Mesenchymal stem cell (in vitro differentiated cells and primary cell): ENCODE measurements at places on chromosomes 4 and X.

DNA sequence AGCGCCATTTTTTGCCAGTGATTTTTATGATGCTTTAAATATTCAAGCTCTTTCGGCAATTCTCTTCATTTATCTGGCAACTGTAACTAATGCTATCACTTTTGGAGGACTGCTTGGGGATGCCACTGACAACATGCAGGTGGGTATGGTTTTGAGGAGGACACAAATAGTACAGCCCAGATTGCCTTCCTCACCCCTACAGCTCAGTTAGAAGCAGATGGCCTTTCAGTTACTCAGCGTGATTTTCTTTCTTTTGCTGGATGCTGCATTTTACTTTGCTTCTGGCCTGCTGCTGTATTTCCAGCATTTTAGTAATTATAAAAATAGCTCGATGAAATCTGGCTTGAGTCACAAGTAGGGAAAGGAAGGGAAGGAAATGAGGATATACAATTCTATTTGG is 114.7 kb downstream of the SLC4A4 start:
- DNase-seq, result no peak

- peak; percentile 40 for DNase-seq
Observed at GRCh38 chr4:101126059-101126458, 221.3 kb downstream of the PPP3CA start.

DNA sequence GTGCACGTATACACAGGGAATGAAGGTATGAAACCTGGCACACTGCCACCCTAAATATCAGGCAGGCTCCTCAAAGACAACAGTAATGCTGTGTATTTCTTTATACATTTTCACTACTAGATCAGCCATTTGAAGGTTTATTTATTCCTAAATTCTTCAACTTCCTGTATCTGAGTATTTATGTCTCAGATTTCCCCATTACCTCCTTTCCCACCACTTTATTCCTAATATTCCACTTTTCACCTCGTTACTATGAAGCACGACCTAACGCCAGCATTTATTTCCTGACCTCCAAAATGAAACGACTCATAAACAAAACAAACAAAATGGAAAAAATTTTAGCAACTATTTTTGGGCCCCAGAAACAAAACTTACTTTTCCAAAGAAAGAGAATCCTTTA is 69.6 kb downstream of the MAML3 start:
- no peak for DNase-seq

DNA sequence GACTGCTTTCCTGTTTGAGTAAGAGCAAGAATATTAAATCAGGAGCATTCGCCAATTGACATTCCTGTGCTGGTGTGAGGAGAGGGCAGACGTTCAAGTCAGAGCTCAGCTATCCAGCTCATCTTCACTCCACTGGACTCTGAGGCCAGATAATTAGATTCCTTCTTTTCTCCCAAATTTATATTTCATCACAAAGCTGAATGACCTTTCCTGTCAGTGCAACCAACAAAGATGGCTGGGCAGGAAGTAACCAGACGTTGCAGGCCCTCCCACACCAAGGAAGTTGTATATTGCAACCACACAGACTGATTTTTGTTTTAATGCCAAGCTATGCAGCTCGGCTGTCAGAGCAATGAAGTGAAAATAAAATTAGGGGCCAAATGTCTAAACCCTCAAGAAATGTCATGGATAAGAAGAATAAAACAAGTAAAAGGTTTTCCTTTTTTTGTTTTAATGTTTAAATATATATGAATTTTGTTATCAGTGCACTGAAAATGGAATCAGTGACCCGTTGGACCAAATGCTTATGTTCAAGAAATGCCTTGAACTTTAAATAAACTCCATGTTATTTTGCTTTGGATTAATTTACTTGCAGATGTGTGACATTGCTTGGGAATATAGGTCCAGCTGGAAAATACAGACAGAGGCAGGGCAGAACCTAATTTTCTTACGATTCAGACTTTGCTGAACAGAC is 578.9 kb upstream of the FAT1 start:
- no peak for DNase-seq

- DNase-seq, result peak; percentile 52
Observed at GRCh38 chrX:101759000-101759399, 99.3 kb upstream of the ARMCX2 start.

GRCh38 chr4:54719378-54719777 is 61.6 kb downstream of the KIT start:
- DNase-seq, result no peak

DNA sequence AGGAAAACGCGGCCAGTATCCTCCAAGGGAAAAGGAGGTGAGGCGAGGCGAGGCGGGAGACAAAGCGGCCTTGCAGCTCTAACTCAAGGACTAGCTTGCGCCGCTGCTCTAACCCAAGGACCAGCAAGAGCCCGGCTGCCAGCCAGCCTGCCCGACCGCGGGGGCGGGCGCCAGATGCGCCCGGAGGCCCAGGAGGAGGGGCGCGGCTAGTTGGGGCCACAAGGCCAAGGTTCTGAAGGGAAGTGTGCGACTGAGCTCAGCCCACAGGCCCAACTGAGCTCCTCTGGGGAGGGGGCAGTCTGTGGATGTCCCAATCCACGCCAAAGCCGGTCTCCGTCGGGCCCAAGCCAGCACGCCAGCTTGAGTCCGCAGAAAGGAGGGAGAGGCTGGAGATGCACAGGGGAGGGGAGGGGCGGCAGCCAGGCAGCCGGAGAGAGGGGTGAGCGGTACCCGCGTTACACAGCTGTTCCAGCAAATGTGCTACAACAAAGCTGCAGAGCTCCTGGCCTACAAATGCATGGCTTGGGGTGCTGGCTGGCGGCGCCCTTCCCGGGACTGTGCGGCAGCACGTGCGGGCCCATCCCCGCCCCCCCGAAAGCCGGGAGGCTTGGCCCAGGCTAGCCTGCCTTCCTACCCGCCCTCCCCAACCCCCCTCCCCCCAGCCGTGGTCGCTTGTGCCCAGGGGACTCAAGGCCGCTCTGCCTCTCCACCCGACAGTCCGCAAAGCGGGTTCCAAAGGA is 637 bp downstream of the AMER1 start:
- peak; percentile 42 for DNase-seq

GRCh38 chr4:105990933-105991332 is 95.7 kb downstream of the NPNT start:
- peak; percentile 79 for DNase-seq

DNA sequence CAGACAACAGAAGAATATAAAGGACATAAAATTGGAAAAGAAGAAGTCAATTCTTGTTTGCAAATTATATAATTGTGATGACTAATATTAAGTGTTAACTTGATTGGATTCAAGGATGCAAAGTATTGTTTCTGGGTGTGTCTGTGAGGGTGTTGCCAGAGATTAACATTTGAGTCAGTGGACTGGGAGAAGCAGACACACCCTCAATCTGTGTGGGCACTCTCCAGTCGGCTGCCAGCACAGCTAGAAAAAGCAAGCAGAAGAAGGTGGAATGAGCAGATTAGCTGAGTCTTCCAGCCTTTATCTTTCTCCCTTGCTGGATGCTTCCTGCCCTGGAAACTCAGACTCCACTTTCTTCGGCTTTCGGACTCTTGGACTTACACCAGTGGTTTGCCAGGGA is 51.7 kb downstream of the UBE2NL start:
- no peak for DNase-seq

- no peak for DNase-seq
Observed at GRCh38 chr4:7459471-7459870, 24.7 kb upstream of the PSAPL1 start.
